Fibroblast of mammary gland (primary cell): ENCODE measurements at places on chromosomes 6 and 20.

- DNase-seq: peak; percentile 40
Observed at GRCh38 chr6:19279273-19279684, 557.9 kb upstream of the ID4 start.

DNA sequence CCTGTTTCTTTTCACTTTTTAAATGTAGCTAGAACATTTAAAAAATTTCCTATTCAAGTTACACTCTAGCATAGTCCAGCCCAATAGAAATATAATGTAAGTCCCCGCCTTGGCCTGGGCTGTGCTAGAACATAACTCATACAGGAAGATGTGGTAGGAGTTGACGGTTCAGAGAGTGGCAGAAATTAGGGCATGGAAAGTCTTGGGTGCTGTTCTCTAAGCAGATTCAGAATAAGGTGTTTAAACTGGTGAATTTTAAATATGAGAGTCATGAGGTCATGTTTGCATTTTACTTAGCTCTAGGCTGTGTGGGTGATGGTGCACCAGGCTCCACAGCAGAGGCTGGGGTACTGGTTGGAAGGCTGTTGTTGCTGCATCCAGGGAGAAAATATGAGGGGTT lies 256.5 kb downstream of the FARS2 start:
- DNase-seq: no peak

DNA sequence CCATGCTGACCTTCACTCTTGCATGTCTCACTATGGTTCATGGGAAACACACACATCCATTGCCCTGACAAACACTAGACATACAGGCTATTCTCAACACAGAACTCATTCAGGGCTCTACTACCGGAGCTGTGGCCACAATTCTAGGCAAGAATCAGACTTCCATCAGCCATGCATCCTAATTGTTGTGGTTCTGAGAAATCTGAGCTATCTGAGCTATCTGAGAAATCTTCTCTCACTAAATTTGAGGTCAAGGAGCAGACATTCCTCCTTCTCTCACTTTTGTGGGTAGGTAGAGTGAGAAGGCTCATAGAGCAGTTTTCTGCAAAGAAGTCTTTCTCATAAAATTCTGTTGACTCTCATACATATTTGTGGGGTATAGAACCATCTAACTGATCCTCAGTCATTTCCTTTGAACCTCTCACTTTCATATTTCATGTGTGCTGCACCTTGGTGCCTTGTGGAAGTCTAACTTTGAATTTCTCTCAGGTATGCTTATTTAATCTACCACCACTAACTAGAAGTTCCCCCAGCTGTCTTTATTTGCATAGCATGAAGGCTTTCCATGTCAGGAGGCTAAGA lies 43.6 kb downstream of the ADGRF1 start:
- DNase-seq: no peak

GRCh38 chr6:109202409-109203264 lies 107.3 kb downstream of the CEP57L1 start:
- peak; percentile 28 for DNase-seq

DNA sequence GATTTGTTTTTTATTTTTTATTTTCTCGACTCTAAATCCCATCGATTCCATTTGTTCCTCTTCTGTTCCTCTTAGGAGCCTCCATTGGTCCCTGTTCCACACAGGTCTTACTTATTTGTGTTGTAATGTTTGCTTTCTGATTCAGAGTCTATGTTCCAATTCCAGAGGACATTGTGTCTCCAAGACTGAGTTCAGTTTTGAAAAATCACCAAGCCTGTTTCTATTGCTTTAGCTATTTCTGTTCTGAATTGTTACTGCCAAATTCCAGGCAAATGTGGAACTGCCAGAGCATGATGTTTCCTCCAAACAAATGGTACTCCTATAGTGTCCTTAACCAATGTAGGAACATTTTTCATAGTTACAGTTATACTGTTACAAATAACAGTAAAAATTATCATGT lies 270.9 kb upstream of the SPTLC3 start:
- DNase-seq: no peak

- no peak for DNase-seq
Observed at GRCh38 chr20:15415908-15416307, 1078.5 kb upstream of the FLRT3 start.

DNA sequence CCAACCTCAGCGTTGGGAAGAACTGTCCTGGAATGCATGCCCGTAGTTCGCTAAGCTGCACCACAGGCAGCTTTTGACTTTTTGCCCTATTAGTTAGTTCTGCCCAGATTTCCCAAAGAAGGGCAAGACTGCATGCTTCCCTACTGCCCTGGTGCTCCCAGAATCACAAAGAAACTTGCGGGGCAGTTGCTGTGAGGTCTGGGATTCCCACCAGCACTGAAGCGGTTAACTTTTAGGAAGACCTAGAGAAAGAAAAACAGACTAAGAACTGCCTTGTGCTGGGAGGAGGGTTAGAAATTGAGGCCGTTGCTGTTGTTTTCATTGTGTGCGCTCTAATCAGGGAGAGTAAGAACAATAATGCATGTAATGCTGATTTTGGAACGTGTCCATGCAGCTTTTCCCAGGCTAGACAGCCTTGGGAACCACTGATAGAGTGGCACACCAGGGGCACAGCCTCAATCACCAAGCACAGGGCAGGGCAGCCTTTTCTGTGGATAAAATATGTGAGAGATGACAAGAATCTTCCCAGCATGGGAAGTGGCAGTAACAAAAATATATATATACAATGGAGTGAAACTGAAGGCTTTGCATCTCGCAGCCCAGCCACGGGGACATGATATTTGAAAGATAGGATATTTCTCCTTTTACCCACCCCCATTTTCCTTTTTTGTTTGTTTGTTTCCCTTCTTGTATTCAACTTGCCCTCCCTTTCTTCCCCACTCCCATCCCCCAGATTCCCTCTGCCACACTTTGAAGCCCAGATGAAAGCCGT lies 137.7 kb upstream of the HEY2 start:
- no peak for DNase-seq

DNA sequence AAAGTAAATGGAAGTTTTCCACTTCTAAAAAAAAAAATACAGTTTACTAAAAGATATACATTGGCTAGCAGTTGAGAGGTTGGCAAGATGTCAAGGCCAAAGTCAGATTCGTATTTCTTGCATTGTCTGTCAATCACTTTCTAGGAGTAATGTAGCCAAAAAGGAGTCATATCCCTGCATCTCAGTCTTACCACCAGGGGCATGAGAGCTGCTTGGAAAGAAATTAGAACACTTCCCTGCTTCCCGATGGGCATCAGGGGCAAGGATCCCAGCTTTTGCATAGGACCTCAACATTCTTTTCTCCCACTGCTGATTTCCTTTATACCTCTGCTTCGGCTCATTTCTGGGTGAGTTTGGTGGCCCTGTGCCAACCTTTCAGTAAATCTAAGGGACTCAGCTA lies 581.0 kb upstream of the MAP3K7 start:
- no peak for DNase-seq

GRCh38 chr6:129699659-129700058 lies 10.3 kb downstream of the ARHGAP18 start:
- no peak for DNase-seq

DNA sequence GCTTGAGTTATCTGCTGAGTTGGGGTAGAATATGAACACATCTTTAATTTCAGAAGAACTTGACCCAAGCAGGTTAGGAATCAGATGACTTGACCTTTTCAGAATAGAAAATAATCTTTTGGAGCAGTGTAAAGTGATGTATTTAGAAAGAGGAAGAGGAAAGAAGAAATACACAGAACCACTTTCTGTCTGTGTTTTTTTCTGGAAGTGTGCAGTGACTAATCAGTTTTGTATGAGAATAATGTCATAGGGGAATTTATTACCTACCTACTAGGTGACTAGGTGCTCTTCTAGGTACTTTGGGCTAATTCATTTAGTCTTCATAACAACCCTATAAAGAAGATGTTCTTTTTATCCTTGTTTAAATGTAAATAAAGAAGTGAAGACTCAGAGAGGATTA lies 3.0 kb downstream of the PPP1R14C start:
- no peak for DNase-seq

GRCh38 chr6:53464927-53465460 lies 79.9 kb downstream of the GCLC start:
- peak; percentile 79 for DNase-seq

DNA sequence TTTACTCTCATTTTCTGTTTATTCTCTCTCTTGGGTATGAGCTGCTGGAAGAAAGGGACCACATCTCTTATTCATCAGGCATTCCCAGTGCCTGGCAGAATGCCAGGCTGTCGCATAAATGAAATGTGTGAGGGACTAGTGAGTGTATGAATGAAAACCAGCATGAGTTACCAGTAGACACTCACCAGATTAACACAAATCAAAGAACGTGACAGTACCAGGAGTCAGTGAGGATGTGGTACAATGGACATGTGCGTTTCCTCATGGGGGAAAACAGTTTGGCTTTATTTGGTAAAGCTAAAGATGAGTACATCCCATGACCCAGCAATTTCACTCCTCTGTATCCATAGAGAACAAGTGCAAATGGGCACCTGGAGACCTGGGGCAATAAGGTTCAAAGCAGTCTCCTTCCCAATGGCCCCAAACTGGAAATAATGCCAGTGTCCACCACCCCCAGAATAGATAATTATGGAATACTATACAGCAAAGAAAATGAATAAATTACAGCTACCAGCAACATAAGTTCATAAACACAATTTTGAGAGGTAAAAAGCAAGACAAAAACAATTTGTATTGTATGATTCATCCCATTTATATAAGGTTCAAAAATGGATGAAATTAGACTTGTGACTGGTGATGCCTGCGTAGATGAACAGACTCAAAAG lies 93.3 kb downstream of the CDH22 start:
- peak; percentile 12 for DNase-seq
